ENCODE measurements at places on chromosomes 4 and X. TPM values are rescaled to one million over a fixed set of nuclear protein-coding genes. Genes with fewer than 3 reads are reported as not detected.

GRCh38 chr4:151736361-151736760, 24.4 kb downstream of the GATB start:
- DNase-seq, result no peak

- no peak for DNase-seq
Measured at GRCh38 chr4:26214994-26215393, 105.8 kb upstream of the RBPJ start.

GRCh38 chrX:68751372-68751771, 77.4 kb upstream of the EFNB1 start:
- DNase-seq, result no peak

DNA sequence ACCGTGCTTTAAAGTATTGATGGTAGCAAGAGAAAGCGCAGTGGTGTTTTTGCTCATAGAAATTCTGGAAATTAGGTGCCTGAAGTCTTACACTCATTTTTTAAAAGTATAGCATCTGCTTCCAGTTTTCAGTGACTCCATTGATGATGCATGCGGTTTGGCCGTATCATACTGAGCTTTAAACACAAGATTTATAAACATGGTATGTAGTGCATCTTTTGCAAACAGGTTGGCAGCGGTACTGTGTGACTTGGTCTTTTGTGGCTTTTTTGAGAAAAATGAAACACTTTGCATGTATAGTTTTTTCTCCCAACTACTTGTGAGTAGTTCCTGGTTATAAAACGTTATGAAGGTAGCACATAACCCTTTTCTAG, 2.0 kb downstream of the DDX3X start:
- DNase-seq, result no peak

DNA sequence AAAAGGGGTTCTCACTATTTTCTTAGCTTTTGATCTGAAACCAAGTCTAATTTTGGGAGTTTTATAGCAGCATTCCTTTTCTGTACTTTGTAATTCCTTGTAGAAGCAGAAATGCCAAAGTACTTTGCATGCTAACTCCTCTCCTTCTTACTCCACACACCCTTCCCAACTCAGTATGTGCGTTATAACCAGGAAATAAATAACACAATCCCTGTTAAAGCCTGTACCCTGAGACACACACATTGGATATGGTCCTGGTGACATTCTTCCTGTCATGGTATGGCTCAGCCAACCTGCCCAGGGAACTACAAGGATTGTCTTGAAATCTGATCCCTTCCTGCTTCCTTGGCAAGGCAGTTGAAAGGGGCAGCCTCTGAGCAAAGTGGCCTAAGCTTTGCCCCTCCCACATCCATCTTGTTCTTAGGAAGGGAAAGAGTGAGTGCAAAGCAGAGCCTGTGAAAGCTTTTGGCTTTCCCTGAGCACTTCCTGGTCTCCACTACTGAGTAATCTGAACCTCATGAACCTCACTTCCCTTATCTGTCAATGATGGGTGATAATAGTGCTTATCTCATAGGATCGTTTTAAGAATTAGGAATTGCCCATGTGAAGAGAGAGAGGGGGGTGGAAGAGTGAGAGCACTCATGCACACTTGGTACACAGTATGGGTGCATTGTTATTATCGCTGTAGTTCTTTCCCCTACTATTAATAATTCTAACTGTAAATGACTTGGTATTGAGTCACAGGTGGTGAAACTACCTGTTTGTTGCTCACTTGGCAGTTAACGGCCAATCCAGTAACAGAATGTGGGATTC, 109.3 kb downstream of the AFF2 start:
- DNase-seq, result no peak

GRCh38 chr4:180284267-180284666, 1958.9 kb upstream of the TENM3 start:
- no peak for DNase-seq

- no peak for DNase-seq
Measured at GRCh38 chrX:109184506-109185139, 297.3 kb downstream of the GUCY2F start.

GRCh38 chr4:86657382-86657781, 63.3 kb downstream of the PTPN13 start:
- DNase-seq, result no peak

DNA sequence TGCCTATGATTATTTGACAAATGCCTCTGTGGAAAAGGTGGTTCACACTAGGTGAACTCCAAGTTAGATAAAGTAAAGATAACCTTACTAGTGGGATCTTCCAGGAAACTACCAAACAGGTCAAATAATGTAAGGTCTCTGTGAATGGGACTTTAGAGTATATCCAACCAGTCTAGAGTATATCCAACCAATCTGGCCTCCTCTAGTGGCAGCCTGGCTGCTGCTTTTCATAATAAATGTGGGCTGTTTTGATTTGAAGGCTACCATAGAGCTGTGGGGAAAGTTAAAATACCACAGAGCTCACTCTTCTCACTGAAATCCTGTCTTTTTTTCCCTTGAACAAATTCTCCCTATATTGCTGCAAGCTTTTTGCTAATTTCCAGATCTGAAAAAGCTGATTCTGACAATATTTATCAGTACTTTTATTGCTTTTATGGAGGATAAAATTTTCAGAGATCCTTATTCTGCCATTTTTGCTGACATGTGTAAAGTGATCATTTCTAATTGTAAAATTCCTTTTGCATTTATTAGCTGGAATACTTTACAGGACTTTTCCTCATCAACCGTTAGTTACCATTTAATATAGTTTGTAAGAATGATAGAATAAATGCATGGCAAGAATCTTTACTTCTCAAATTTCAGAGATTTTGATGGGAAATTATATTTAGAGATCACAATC, 111.3 kb downstream of the TET2 start:
- no peak for DNase-seq

- DNase-seq, result no peak
Measured at GRCh38 chrX:50471390-50471789, 765 bp upstream of the DGKK start.

- no peak for DNase-seq
Measured at GRCh38 chrX:87664381-87664780, 146.8 kb downstream of the KLHL4 start.

DNA sequence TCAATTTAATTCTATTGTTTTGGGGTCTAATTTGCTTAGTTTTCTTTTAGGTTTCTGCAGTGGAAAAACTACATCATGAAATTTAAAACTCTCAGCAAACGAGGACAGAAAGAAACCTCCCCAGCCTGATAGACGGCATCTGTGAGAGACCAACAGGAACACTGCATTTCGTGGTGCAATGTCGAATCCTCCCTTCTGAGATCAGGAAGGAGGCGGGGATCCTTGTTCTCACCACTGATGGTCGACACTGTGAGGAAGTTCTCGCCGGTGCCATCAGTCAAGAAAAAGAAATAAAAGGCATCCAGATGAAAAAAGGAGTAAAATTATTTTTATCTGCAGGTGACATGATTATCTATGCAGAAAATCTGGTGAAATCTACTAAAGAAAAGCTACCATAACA, 16.5 kb downstream of the GAK start:
- DNase-seq, result no peak

- DNase-seq, result no peak
Measured at GRCh38 chrX:48474127-48474526, 1.9 kb upstream of the FTSJ1 start.

DNA sequence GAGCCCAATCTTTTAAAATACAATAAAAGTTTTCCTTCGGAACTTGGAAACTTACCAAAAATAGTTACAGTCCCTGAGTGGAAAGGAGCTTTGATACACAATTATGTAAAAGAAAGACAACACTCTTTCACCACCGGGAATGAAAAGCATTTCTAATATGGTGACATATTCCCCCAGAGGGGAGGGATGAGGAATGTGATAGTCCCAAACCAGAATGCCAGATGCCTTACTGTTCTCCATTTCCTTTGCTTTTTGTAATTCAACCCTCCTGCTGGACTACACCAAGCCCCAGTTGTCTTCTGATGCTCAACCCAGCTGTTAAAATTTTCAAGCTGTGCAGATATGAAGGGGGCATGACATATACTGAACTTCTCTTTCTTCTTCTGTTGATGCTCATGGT, 4.1 kb downstream of the PRIMPOL start:
- DNase-seq, result no peak

DNA sequence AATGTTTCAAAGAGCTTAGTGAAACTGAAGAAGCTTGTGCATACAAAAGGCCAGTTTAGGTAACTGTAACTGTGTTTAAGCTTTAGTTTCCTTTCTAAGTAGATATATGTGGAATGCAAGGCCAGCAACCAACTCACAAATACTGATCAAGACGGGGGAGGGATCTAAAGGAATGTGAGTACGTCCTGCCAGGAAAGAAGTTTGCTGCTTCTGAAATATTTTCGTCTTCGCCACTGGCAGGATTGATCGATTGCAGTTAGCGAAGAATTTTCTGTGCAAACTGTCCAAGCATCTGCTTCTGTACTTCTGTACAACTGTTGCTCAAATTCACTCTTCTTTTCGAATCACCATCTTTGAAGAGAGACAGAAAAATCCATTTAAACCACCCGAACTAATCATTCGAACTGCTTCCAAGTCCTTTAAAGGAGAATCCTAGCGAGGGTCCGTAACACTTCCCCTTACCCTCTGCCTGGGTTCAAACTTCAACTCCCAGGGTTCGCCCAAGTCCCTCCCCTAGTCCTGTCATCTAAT, 373 bp upstream of the INTS6L start:
- DNase-seq, result no peak

- DNase-seq, result no peak
Measured at GRCh38 chr4:182203872-182204411, 39.3 kb upstream of the TENM3 start.

- DNase-seq, result no peak
Measured at GRCh38 chr4:73127839-73128453, 58.4 kb upstream of the COX18 start.

DNA sequence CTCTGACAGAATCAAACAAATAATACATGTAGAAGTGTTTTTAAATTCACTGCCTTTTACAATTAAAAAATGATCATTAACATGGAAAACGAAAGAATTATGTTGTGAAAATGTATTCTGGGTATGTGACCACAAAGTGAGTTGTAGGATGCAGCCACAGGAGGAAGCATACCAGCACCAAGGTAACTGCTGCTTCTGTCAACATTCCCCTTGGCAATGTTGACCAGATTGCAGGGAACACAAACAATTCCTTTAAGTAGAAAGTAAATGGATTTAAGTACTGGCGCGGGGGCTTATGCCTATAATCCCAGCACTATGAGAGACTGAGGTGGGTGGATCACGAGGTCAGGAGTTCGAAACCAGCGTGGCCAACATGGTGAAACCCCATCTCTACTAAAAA, 1877.9 kb upstream of the PCDH7 start:
- no peak for DNase-seq

- no peak for DNase-seq
Measured at GRCh38 chr4:170229006-170229405, 139.2 kb upstream of the AADAT start.

- DNase-seq, result no peak
Measured at GRCh38 chrX:72003811-72004750, 93.4 kb downstream of the NHSL2 start.

DNA sequence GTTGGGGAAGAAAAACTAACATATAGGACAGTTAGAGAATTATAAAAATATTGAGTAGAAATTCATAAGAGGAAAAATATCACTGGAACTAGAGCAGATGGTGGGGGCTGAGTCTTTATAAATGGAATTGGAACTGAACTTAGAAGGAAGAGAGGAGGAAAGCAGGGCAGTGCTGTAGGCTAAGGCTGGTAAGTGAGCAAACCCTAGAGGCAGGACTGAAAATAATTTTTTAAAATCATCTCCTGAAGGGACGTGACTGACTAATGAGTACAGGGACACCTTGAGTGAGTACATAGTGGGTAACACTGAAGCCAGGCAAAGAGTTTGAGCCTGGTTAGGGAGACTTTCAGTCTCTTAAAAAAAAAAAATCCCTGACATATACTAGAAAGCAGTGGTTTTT, 63.3 kb downstream of the GALNT7 start:
- DNase-seq, result no peak

- no peak for DNase-seq
Measured at GRCh38 chr4:174593701-174594100, 71.4 kb upstream of the HPGD start.

- no peak for DNase-seq
Measured at GRCh38 chr4:158201876-158202275, 8.4 kb upstream of the TMEM144 start.

DNA sequence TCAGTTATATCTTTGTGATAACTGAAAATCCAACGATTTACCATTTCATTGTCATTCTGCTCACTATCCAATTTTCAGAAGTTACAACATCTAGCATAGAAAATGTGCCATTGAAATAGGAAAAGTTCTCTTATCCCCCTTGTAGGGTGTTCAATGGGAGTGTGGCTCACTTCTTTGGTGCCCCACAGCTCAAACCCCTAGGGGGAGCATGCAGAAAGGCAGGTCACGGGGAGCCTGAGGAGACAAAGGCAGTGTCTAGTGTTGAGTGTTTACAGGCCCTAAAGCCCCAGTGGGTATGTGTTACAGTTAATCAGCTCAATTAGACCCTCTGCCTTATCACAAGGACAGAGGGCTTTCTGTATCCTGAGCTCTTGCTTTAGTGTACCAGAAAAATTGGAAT, 243.4 kb upstream of the GRID2 start:
- no peak for DNase-seq

DNA sequence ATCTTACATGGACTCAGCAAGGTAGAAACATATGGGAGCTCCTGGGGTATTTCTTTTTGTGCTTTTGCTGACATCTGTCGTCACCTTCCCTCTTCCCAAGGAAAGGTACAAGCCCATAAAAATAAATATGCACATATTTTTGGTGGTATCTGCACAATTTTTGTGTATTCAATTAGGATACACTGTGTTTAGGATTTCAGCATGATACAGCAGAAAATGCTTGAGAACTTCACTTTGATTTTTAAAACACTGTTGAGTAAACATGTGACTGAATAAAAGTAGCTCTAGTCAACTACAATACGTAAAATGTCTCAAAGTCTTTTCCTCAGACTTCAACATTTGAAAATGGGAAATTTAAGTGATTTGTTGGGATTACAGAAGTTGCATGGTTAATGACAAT, 99.4 kb upstream of the SPANXC start:
- no peak for DNase-seq

GRCh38 chr4:40378619-40379018, 43.5 kb downstream of the CHRNA9 start:
- no peak for DNase-seq

- DNase-seq, result no peak
Measured at GRCh38 chr4:107452717-107453630, 267.1 kb downstream of the PAPSS1 start.

- DNase-seq, result no peak
Measured at GRCh38 chr4:40939856-40940255, 190.1 kb downstream of the NSUN7 start.

GRCh38 chr4:73538162-73538561, 56.6 kb downstream of the AFM start:
- no peak for DNase-seq

Gene CYTL1
- not detected for total RNA-seq

Gene P2RY8
- total RNA-seq, result 14.4 TPM

Gene FRMPD4
- not detected for total RNA-seq

Gene PGRMC1
- total RNA-seq, result 42.7 TPM

Gene ARHGAP6
- 0.10 TPM for total RNA-seq

Gene RNF128
- total RNA-seq, result not detected

Gene VCX3B
- not detected for total RNA-seq

Gene IL3RA
- 0.34 TPM for total RNA-seq

Gene SLITRK2
- total RNA-seq, result not detected

Gene MGARP
- not detected for total RNA-seq

Gene ABCG2
- 0.71 TPM for total RNA-seq

Gene JAKMIP1
- 3.3 TPM for total RNA-seq

Gene FAM9A
- total RNA-seq, result not detected

Gene RBM46
- not detected for total RNA-seq

Gene NEIL3
- total RNA-seq, result 1.2 TPM

Gene RBMXL3
- not detected for total RNA-seq

Gene SPIN4
- 1.3 TPM for total RNA-seq

Gene SSX2B
- not detected for total RNA-seq

Gene CDS1
- 0.18 TPM for total RNA-seq

Gene CLGN
- not detected for total RNA-seq

Gene CDX4
- total RNA-seq, result not detected
